ENCODE measurements at places on chromosomes 2 and 18.

DNA sequence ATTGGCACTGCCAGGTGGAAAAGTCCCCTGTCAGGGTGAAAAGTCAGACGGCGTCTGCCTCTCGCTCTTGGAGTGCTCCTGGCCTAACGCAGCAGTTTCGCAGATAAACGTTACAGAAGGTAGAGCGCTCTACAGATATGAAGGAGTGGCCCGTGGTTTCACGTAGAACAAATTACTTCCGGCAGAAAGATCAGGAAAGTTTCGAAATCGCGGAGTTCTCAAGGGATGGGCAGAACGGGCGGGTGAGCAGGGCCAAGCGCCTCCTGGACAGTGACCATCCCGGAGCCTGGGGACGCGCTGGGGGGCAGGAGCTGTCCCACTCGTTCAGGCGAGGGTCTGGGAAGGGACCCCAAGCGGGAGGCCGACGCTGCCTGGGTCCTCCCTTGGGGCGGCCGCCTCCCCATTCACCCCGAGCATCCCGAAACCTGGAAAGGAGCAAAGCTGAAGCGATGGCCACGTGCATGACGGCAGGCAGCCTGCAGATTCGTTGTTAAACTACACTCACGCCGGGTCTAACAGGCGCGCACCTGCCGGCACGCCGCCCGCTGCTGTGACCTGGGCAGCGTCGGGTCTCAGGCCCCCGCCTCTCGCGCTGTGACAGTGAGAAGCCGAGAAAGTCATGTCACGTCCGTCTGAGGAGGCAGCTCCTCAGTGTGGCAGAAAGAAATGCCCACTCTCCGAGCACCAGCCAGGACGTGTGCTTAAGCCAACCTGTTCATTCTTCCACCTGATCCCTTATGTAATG is 122.9 kb upstream of the SALL3 start:
- no peak for DNase-seq

DNA sequence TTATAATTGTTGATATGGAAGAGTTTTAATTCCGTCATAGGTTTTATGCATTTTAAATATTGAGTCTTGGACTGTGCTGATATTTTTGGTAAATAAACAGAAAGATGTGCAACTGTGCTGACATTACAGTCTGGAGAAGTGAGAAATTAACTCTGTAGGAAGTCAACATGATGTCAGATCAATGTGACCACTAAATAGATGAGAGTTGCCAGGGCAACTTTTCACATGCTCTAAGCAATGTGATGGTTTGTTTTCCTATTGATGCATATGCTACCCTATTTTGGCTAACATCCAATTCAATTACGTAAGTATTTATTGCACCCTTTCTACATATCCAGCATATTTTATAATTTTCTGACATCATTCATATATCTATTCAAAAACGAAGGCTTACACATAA is 1109.3 kb downstream of the TSN start:
- DNase-seq, result no peak

GRCh38 chr2:215699700-215700538 is 264.1 kb upstream of the FN1 start:
- no peak for DNase-seq

DNA sequence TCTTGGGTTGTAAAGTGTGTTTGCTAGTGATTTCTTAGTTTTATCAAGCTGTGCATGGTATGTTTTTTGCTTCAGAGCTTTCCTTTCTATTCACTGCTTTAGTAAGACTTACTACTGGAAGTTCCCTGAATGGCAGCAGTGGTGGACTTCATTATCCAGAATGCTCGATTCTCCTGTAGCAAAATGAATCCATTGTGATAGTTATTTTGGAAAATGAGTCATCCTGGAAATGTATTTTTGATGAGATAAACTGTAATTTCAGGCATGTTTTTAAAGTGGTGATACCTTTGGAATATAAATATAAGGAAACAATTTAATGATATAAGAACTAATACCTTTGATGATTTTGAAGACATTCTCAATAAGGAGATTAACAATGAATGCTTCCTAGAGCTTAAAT is 387.1 kb downstream of the PTPRM start:
- no peak for DNase-seq

GRCh38 chr2:20666304-20667150 is at the start of gene GDF7:
GDF7 (plus strand) TSS chr2:20667144; CDS start chr2:20667240, 96 bp downstream.
- DNase-seq, result no peak

DNA sequence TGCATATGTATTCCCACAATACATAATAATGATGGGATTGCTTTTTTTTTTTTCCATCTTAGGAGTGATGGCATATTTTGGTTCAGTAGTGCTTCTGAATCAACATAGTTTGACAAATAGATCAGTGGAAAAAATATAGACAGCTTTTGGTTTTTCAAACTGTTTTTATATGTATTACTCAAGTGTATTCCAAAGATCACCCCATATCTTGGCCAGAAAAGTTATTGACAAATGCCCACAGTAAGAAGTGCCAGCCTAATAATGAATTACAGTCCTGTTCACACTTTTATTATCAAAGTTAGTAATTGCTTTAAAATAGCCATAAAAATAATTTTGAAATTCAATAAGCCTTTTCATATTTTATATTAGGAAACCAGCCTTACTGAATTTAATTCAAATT is 95.0 kb downstream of the TMEFF2 start:
- DNase-seq, result no peak

GRCh38 chr2:204791230-204791629 is 246.0 kb downstream of the PARD3B start:
- DNase-seq, result no peak

DNA sequence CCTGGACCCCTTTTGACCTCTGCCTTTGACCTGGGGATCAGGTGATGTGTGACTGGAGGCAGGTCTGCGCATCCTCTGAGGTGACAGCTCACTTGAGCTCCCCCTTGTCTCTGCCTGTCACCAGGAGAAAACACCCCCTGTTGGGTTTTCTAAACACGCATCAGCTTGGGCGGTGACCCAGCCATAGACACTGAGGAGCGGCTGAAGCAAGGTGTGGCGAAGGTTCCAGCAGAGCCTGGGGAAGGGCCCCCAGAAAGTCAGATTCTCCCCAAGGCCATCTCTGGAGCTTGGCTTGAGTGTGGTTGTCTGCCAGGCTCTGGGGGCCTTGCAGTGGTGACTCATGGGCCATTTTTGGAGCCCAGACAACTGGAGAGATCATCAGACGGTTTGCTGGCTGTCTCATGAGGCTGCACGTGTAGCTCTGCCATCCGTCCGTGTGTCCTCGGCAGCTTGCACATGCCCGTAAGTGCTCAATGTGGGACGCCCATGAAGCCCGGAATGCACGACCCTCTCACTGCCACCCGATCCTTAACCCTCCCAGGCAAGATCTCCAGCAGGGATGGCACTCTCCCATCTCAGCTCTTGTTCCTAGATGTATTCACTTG is 29.4 kb downstream of the SIX3 start:
- no peak for DNase-seq

DNA sequence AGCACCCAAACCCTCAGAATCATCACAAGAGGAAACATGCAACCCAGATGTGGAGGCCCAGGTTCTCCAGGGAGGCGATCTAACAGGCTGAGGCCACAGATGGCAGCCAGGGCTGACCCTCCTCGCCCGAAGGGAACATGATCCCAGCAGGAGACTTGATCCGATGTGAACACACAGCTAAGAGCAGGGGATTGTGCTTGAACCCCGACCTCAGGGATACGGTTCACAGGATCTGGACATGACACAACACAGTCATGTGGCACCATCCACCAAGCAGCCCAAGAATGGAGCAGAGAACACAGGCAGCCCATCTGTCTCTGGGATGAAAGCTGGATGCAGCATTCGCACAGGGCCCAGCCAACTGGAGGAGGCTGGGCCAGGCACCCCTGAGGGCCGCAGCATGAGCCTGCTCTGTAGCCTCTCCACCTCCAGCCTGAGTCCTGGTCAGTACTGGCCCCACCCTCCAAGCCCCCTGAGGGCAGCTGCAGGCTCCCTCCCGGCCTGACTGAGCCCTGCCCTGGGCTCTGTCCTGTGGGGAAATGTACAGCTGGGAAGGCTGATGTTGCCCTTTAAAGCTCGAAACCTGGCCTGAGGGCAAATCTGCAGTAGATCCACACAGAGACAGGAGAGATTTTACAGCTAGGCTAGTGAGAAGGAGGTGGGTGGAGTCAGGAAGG is 39.0 kb downstream of the AQP12A start:
- no peak for DNase-seq

DNA sequence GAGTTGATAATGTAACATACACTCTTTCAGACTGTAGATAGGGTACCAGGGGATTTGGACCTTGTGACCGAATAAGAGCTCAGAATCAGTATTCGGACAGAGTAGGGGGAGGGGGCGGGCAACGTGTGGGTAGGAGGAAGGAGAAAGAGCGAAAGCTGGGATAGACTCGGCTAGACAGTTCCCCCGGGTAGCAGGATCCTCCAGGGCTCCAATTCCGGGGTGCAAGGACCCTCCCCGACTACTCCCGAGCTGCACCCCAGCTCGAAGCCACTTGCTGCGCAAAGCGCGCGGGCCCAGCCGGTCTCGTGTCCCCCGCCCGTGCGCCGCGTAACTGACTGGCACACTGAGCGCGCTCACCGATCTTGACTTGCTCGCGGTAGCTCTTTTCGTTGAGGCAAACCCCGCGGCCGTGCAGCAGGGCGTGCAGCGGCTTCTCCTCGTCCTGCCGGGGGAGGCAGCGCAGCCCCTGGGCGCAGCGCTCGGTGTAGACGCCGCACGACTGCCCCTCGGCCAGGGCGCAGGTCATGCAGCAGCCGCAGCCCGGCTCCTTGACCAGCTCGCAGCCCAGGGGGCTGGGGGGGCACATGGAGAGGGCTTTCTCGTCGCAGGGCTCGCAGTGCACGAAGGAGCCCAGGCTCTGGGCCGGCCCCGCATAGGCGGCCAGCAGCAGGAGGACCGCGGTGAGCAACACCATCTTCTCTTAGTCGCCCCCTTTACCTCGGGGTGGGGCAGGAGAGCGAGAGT is 1.1 kb downstream of the IGFBP5 start:
- peak; percentile 32 for DNase-seq

DNA sequence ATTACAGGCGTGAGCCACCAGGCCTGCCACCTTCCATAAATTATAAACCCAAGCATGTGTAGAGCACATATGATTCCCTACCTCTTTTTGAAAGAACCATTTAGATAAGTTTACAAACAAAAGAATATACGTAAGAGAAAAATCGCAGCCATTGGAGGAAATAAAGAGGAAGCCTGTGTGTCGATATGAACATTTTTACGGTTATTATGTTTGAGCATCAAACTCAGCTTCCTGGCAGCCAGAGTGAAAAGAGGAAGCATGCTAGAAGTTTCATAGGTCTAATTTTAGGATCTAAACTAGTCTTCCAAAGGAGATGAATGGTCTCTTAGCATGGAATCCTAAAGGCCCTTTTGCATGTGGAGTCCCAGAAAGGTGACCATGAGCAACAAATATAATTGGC is 104.3 kb downstream of the PLB1 start:
- no peak for DNase-seq

- no peak for DNase-seq
These were observed 55.4 kb upstream of the ACVR1 start for GRCh38 chr2:157931542-157931941.

DNA sequence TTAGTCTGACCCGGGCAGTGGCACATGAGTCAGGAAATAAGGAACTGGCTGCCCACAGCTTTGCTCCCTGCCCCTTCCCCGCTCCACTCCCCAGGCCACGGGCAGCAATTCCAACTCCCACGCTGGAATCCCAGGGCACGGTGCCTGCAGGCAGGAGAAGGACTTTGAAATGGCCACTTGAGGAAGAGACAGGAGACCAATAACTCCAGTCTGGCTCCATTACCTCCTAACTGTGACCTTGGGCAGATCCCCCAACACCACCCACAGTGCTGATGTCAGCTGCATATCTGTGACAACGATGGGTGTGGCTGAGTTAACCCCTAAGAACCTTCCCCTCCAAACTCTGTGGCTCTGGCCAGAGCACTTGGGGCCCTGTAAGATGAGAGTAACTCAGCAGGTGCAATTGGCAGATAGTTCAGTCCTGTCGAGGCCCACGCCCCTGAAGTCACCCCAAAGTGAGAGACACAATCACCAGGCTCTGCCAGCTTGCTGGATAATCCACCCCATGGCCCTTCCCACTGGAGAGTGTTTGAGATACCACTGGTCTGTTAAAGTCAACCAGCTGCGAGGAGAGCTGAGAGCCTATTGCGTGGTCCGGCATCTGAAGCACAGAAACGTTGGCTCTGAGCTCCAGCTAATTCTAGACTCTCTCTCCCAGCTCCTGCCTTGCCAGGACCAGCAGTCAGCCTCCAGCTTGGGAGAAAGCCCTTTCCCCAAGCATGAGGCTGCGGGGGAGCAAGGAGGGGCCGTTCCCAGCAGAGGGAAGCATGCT is 175.2 kb downstream of the TNS1 start:
- no peak for DNase-seq

GRCh38 chr2:118055512-118056164 is 32.6 kb upstream of the INSIG2 start:
- no peak for DNase-seq

- DNase-seq, result no peak
These were observed 124.8 kb downstream of the EPHA4 start for GRCh38 chr2:221447310-221447709.

GRCh38 chr2:28390746-28391563 is 1.7 kb upstream of the FOSL2 start:
- DNase-seq, result no peak

GRCh38 chr2:62495761-62496160 is 10.2 kb downstream of the TMEM17 start:
- no peak for DNase-seq

Data from amygdala (tissue), 56 donors.